Stimulated activated naive CD8-positive, alpha-beta T cell treated with anti-CD3 and anti-CD28 coated beads, Interleukin-15, amount 100 ng/mL, for 72 hours (primary cell): ENCODE measurements at places on chromosomes 11 and 22.

DNA sequence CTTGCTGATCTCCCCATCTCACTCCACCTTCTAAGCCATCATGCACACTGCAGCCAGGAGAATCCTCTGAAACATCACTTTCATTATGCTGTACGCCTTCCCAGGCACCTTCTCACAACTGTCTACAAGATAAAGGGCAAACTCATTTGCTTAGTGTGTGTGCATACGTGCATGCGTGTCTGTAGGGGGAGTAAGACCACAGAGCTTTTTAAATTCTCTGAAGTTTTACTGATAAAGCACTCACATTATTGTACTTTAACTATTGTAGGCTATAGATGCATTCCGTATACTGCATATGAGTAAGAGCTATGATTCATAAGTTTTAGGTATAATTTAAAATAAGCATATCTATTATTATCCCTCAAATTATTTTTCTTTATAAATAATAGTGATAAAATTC is 15.3 kb upstream of the ANKK1 start:
- DNase-seq = no peak

DNA sequence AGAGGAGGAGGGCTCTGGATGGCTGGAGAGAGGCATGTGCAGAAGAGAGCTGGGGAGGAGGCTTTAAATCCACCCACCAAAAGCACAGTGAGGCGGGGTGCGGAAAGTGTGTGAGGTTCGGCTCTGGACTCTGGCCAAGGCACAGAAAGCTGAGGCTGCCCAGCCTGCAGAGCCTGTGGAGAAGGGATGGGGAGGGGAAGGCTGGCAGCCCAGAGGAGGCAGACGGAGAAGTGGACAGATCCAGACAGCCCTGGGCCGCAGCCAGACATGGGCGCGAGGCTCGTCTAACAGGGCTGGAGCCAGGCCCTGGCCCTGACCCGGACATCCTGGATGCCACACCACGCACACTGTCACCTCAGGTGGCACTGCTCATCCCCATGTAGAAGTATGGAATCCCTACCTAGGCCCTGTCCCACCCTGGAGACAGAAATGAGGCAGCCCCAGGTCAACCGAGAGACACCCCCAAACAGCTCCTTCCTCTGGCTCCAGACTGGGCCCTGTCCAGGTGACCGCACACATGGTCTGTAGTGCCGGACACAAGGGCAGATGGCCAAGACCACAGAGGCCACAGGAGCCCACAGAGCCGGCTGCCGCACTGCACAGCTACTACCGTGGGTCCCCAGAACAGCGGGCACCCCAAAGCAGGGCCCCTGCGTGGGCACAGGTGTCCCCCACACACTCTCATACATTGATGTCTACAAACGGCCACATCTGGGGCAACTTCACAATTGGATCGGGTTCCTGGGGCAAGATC is 16.6 kb upstream of the MOB2 start:
- no peak for DNase-seq

GRCh38 chr22:35135165-35135564 is 69.2 kb downstream of the ISX start:
- no peak for DNase-seq

- no peak for DNase-seq
Measured at GRCh38 chr22:50432131-50432876, 42.5 kb downstream of the SBF1 start.

DNA sequence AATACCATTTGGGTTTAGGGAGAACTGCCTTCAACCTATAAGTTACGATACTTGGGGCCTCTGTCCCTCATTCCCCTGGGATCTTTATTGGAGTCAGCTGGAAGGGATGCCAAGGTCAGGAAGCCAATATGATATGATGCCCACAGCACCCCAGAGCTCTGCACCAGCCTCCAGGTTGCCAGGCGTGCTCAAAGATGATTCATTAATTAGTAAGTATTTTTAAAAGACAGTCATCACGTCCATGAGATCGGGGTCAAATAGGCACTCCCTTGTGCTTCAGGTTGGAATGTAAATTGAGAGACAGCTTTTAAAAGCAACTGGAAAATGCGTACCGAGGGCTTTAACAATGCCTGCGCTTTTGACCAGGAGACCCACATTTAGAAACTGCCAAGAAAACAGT is 57.0 kb upstream of the CD5 start:
- no peak for DNase-seq

DNA sequence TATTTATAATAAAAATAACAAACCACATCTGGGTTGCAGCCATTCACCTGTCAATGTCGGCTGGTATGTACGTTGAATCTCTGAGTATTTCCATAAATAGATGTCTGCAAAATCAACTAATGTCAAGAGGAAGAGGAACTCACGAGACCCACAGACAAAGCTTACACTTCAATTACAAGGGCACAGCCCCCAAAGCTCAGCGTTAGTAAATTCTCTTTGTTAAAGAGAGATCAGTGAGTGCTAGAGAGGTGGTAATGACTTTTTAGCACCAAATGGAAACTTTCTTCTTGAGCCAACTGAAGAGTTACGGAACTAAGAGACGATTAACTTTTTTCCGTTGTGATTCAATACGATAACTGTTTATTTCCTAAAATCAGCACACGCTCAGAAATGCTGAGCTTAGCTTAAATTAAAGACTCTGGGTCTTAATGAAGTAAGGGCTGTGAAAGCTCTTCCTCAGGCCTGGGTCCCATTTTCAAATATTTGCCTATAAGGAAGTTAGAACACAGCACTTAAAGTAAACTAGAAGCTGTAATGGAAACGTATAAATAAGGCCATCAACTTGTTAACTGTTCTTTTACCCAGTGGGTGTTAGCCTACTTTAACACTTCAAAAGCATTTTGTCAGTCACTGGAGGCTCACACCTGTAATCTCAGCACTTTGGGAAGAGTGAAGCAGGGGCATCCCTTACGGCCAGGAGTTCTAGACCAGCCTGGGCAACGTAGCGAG is 22.8 kb upstream of the TFIP11 start:
- DNase-seq = no peak
